ENCODE measurements at places on chromosomes 5 and 9. TPM values are rescaled to one million over a fixed set of nuclear protein-coding genes. Genes with fewer than 3 reads are reported as not detected.

Gene ENTREP1
- 14.6 TPM for total RNA-seq

Gene GABBR2
- 12.2 TPM for total RNA-seq

Gene PNPLA7
- total RNA-seq: 9.7 TPM

Gene ADGRD2
- total RNA-seq: 0.29 TPM

Gene OR13C2
- not detected for total RNA-seq

Gene CDK5RAP2
- 44.0 TPM for total RNA-seq
